ENCODE measurements at places on chromosomes 4 and X. TPM values are rescaled to one million over a fixed set of nuclear protein-coding genes. Genes with fewer than 3 reads are reported as not detected.

- no peak overlapping the region for H3K4me3 ChIP-seq
- H3K36me3 ChIP-seq, result peaks cover 5% of the 10 kb centered on the region
- DNase-seq, result no peak
- H3K4me1 ChIP-seq, result no peaks in the 10 kb centered on the region
Measured at GRCh38 chr4:173626277-173626676, 96.2 kb upstream of the HAND2 start.

- no peak overlapping the region for H3K4me3 ChIP-seq
- no peak overlapping the region for H3K27ac ChIP-seq
- no peaks in the 10 kb centered on the region for H3K27me3 ChIP-seq
- no peaks in the 10 kb centered on the region for H3K36me3 ChIP-seq
Measured at GRCh38 chr4:161519611-161520010, 644.2 kb downstream of the FSTL5 start.

GRCh38 chr4:100391863-100392262, 126.0 kb downstream of the EMCN start:
- H3K4me1 ChIP-seq, result no peaks in the 10 kb centered on the region
- no peak overlapping the region for H3K4me3 ChIP-seq
- no peak overlapping the region for H3K27ac ChIP-seq
- no peak for DNase-seq

DNA sequence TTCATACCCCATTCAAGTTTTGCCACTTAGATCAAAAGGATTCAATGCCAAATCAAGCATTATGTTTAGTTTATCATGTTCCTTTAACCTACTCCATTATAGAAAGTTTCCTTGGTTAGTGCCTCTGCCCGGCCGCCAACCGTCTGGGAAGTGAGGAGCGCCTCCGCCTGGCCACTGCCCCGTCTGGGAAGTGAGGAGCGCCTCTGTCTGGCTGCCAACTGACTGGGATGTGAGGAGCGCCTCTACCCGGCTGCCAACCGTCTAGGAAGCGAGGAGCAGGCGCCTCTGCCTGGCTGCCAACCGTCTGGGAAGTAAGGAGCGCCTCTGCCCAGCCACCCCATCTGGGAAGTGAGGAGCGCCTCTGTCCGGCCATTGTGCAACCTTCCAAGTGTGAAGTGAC, 36.3 kb upstream of the PDGFRA start:
- no peaks in the 10 kb centered on the region for H3K36me3 ChIP-seq
- no peaks in the 10 kb centered on the region for H3K27me3 ChIP-seq
- no peak overlapping the region for H3K4me3 ChIP-seq

DNA sequence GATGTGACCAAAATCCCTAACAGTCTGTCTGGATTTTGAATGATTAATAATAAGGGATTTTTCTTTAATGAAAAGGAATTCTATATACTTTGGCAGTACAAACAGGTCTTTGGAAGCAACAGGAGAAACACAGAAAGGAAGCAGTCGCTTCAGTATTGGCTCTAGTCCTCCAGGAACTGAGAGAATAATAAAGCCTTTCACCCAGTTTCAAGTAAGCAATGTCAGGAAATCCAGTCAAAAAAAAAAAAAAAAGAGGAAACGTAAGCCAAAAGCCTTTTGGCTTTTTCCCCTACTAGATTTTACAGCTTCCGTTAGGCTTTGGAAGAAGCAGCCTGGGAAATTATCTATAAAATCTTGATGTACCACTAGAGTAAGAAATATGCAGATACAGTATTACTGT, 61.7 kb upstream of the HDAC8 start:
- H3K4me1 ChIP-seq, result peaks cover 21% of the 10 kb centered on the region
- no peaks in the 10 kb centered on the region for H3K27me3 ChIP-seq
- no peak overlapping the region for H3K4me3 ChIP-seq
- no peak for DNase-seq

HEPH gene
- total RNA-seq, result 26.2 TPM

STATH gene
- not detected for total RNA-seq

Data from left ventricle myocardium inferior (tissue), 1 donor.